ENCODE measurements at places on chromosomes 12 and 14.

DNA sequence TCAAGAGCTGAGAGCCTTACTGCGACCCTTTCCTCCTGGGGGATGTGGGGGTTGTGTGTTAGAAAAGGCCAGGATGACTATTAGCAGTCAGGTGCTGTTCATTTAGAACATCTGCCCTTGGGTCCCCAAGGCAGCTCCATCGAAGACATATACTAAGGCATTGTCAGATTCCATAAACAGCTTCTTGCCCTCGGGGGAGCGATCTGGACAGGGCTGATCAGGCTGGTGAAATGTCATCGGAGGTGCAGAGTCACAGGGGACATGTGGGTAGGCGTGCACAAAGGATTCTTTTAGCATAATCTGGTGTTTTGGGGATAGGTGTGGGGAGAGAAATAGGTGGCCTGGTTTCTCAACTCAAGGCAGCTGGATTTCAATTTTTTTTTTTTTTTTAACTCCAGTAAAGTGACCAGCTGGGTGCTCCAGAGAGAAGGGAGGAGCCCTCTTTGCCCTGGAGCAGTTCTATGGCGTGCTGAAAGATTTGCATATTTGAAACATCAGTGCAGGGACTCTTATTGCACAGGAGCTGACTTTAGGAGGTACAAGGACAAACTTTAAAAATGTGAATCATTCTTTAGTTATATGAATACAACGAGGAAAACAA, 160.1 kb downstream of the SUDS3 start:
- H3K4me3 ChIP-seq = no peak overlapping the region
- DNase-seq = no peak
- no peaks in the 10 kb centered on the region for H3K27me3 ChIP-seq
- H3K27ac ChIP-seq = no peak overlapping the region
- no peaks in the 10 kb centered on the region for H3K36me3 ChIP-seq
- H3K4me1 ChIP-seq = no peaks in the 10 kb centered on the region

- H3K4me3 ChIP-seq = no peak overlapping the region
- H3K27me3 ChIP-seq = peaks cover 9% of the 10 kb centered on the region
- DNase-seq = no peak
- no peak overlapping the region for H3K27ac ChIP-seq
Measured at GRCh38 chr14:38404616-38405015, 148.7 kb upstream of the CLEC14A start.

DNA sequence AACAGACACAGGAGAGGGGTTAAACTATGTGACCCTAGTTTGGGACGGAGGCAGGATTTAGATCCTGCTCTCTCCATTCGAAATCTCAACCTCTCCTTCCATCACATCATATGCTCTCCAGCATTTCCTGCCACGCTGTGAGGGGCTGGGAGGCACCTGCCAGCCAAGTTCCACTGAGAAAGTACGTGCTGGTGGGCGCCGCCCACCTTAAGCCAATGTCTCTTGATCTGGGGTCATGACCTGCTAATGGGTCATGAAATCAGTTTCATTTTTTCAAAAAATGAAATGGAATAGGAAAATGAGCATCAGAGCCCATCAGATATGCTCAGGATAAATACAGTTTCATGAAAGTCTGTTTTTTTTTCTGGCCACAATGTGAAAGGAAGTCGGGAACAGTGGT, 7.2 kb downstream of the MCRS1 start:
- peaks cover 3% of the 10 kb centered on the region for H3K36me3 ChIP-seq
- no peaks in the 10 kb centered on the region for H3K4me1 ChIP-seq
- no peak overlapping the region for H3K27ac ChIP-seq
- no peak overlapping the region for H3K4me3 ChIP-seq
- DNase-seq = no peak
- no peaks in the 10 kb centered on the region for H3K27me3 ChIP-seq

GRCh38 chr12:28378736-28379135, 188.5 kb downstream of the CCDC91 start:
- no peaks in the 10 kb centered on the region for H3K27me3 ChIP-seq
- no peaks in the 10 kb centered on the region for H3K4me1 ChIP-seq
- DNase-seq = no peak
- H3K27ac ChIP-seq = no peak overlapping the region
- H3K4me3 ChIP-seq = no peak overlapping the region

DNA sequence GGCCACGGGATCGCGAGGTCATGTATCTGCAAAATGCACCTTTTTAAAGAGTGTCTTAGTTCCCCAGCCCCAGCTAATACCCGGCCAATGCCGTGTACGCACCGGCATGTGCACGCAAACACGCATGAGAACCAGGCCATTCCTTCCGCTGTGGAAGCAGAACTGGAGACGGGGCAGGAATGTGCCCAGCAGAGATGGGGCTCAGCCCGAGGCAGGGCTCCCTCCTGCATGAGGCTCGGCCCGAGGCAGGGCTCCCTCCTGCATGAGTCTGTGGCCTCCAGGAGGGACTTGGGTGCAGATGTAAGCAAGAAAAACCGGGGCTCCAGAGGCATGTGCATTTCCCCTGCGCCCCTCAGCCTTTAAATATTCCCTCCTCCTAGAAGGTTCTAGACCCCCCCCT, 38.2 kb downstream of the SLC6A12 start:
- peaks cover 22% of the 10 kb centered on the region for H3K4me1 ChIP-seq
- DNase-seq = no peak
- no peak overlapping the region for H3K4me3 ChIP-seq
- H3K36me3 ChIP-seq = no peaks in the 10 kb centered on the region

DNA sequence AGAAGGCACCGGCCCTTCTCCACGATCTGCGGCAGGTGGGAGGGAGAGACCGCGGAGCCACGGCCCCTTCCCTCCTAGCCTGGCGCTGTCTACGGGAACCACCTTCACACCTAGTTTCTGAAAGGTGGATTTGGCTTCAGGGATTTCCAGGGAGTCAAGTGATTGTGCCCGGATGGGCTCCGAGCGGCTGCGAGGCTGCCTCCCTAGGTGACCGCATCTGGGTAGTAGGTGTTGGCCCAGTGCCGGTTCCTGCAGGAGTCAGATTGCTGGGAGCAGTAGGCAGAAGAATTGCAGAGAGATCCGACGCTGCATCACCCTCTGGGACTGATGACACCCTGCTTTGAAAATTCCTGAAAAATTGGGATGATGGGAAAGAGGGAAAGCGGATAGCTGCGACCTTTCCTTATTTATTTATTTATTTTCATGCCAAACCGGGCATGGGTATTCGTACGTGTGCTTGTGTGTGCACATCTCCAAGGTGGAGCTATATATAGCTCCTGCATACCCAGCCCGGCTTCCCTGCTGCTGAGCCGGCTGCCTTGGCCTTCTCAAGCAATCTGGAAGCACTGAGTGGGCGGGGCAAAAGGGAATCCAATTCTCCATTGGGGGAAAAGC, 1.1 kb downstream of the CNTN1 start:
- H3K36me3 ChIP-seq = no peaks in the 10 kb centered on the region
- DNase-seq = no peak
- peaks cover 51% of the 10 kb centered on the region for H3K27me3 ChIP-seq
- peak overlapping the region; percentile 72 for H3K27ac ChIP-seq
- H3K4me1 ChIP-seq = peaks cover 6% of the 10 kb centered on the region

- H3K4me1 ChIP-seq = peaks cover 5% of the 10 kb centered on the region
- DNase-seq = no peak
- no peaks in the 10 kb centered on the region for H3K36me3 ChIP-seq
- H3K27ac ChIP-seq = no peak overlapping the region
- H3K27me3 ChIP-seq = peaks cover 10% of the 10 kb centered on the region
- no peak overlapping the region for H3K4me3 ChIP-seq
Measured at GRCh38 chr14:101589486-101590015, 28.3 kb downstream of the DIO3 start.

GRCh38 chr14:68783408-68784225, 9.2 kb downstream of the ZFP36L1 start:
- peaks cover 20% of the 10 kb centered on the region for H3K36me3 ChIP-seq
- peak; percentile 27 for DNase-seq
- peak overlapping the region; percentile 99 for H3K27ac ChIP-seq
- H3K4me3 ChIP-seq = no peak overlapping the region
- peaks cover 12% of the 10 kb centered on the region for H3K27me3 ChIP-seq

GRCh38 chr12:77667101-77667500, 163.6 kb upstream of the NAV3 start:
- H3K27me3 ChIP-seq = no peaks in the 10 kb centered on the region
- H3K36me3 ChIP-seq = no peaks in the 10 kb centered on the region
- no peak overlapping the region for H3K4me3 ChIP-seq
- H3K27ac ChIP-seq = no peak overlapping the region
- DNase-seq = no peak
- H3K4me1 ChIP-seq = no peaks in the 10 kb centered on the region

DNA sequence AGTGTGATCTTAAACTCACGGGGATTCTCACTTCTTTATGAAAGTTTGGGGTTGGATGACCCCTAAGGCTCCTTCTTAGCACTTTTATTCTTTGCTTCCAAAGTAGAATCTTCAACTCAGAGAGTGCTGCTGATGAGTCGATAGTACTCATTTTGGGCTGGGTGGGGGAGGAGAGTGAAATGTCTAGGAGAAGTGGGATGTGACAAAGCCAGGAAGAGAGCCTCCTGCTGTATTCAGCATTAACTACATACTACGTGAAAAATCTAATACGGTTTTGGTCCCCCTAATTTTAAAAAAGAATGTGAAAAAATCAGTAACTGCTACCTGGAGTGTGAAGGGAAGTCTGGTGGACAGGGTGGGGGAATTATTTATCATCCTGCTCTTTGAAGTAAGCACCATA, 148.3 kb downstream of the SAMD4A start:
- no peak for DNase-seq
- no peak overlapping the region for H3K27ac ChIP-seq
- no peaks in the 10 kb centered on the region for H3K36me3 ChIP-seq

DNA sequence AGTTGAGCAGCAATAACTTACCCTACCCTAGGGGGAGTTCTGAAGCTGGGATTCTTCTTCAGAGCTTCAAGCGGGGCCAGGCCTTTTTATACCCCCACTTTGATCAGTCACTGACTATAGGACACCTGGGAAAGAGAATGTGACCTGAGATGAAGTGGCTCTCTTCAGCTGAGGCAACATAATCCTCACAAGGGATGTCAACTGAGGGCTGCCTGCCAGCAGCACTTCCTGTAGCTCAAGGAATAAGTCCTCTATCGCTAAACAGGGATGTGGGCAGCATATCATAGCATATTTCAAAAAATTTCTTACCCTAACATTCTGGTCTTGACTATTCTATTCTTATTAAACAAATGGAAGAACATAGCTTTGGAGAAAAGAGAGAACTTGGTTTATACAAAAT, 17.4 kb downstream of the LGALS3 start:
- H3K36me3 ChIP-seq = peaks cover 23% of the 10 kb centered on the region
- H3K27me3 ChIP-seq = no peaks in the 10 kb centered on the region
- H3K4me1 ChIP-seq = no peaks in the 10 kb centered on the region

DNA sequence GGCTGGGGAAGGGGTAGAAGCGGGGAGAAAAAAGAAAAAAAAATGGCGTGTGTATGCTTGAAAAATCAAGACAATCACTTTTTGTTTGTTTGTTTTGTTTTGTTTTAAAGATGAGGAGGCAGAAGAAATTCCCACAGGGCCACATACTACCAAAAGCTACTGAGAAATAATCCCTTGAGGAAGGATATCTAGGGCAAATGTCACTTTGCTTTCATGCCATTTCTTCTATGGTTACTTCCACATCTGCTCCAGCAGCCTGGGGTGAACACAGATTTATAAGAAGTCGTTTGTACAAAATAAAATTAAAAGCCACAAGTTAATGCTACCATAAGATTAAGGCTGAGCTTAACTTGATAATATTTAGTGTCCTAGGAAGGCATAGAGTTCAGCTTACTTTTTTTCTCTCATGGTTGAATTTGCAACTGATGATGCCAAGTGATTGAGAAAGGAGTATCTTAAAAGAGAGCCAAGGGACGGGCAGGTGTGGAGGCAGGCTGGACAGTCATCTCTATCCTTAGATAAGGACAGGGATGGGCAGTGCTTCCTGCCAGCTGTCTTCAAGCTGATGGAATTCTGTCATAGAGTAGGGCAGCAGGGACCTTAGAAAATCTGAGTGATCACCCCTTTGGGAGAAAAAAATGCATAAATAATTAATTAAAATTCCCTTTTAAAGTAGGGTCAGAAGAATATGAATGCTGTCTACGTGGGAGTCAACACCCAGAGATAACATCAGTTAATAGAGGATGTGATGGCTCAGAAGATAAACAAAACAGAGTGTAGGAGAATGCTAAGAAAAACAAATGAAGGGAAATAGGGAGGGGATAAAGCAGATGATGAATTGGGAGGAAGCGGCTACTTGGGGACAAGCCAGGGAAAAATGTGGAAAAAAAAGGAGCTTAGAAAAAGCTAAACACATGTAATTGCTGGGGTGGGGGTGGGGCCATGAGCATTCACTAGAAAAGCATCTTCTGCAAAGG, 57.1 kb downstream of the DYRK2 start:
- H3K4me3 ChIP-seq = peak overlapping the region; percentile 6
- DNase-seq = no peak
- H3K4me1 ChIP-seq = peaks cover 30% of the 10 kb centered on the region
- no peak overlapping the region for H3K27ac ChIP-seq

- H3K27me3 ChIP-seq = peaks cover 10% of the 10 kb centered on the region
- H3K4me1 ChIP-seq = no peaks in the 10 kb centered on the region
- DNase-seq = no peak
- H3K4me3 ChIP-seq = no peak overlapping the region
Measured at GRCh38 chr12:67141296-67142018, 127.7 kb upstream of the CAND1 start.

GRCh38 chr12:6451348-6452244, at the start of gene TAPBPL:
Gene TAPBPL (plus strand): TSS chr12:6452042. CDS start chr12:6452249, 207 bp downstream.
- no peak for DNase-seq
- peak within 1 kb of the TSS; percentile 90 for H3K4me3 ChIP-seq
- peaks cover 12% of the 10 kb centered on the region for H3K36me3 ChIP-seq
- H3K27me3 ChIP-seq = no peaks in the 10 kb centered on the region
- peak within 1 kb of the TSS; percentile 93 for H3K27ac ChIP-seq

GRCh38 chr14:98404811-98405210, 867.2 kb downstream of the BCL11B start:
- H3K27ac ChIP-seq = no peak overlapping the region
- H3K4me3 ChIP-seq = no peak overlapping the region
- no peak for DNase-seq
- peaks cover 3% of the 10 kb centered on the region for H3K27me3 ChIP-seq

- no peak overlapping the region for H3K27ac ChIP-seq
- H3K36me3 ChIP-seq = no peaks in the 10 kb centered on the region
- DNase-seq = no peak
- no peaks in the 10 kb centered on the region for H3K27me3 ChIP-seq
Measured at GRCh38 chr14:47619392-47619791, 56.0 kb downstream of the MDGA2 start.

DNA sequence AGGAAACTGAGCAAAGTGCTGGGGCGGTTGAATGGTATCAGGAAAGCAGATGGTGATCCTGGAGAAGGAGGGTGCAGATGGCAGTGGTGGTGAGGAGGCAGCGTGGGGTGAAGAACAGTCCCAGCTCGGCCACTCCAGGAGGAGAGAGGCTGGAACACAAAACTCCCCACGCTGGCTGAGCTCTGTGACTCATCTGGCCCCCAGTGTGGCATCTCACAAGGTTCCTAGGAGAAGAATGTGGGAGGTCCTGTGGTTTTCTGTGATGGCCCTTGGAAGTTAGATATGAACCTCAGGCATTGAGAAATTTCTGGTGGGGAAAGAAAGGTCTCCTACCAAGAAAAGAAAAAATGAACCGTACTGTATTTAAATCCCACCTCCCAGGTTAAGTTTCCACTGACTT, 8.0 kb upstream of the NRXN3 start:
- no peaks in the 10 kb centered on the region for H3K4me1 ChIP-seq
- no peak for DNase-seq
- H3K4me3 ChIP-seq = no peak overlapping the region

- no peaks in the 10 kb centered on the region for H3K27me3 ChIP-seq
- H3K4me3 ChIP-seq = no peak overlapping the region
- H3K36me3 ChIP-seq = peaks cover 9% of the 10 kb centered on the region
Measured at GRCh38 chr14:89262041-89262440, 155.0 kb downstream of the FOXN3 start.

All from type B pancreatic cell (in vitro differentiated cells).